ENCODE measurements at places on chromosomes 3 and 15. TPM values are rescaled to one million over a fixed set of nuclear protein-coding genes. Genes with fewer than 3 reads are reported as not detected.

SKOR1 gene
- 0.09 TPM for total RNA-seq

SLC4A7 gene
- 17.2 TPM for total RNA-seq

WDR72 gene
- total RNA-seq: 0.04 TPM

VEPH1 gene
- not detected for total RNA-seq

P2RY13 gene
- not detected for total RNA-seq

CSPG5 gene
- not detected for total RNA-seq

SLC15A2 gene
- total RNA-seq: 4.0 TPM

GPR149 gene
- not detected for total RNA-seq

PRSS50 gene
- not detected for total RNA-seq

SH3GL3 gene
- total RNA-seq: 1.5 TPM

TUSC7 gene
- total RNA-seq: not detected

CCNB2 gene
- total RNA-seq: 12.2 TPM

DTX3L gene
- total RNA-seq: 25.8 TPM

ARHGAP11A gene
- 17.4 TPM for total RNA-seq

SLC35G2 gene
- 0.68 TPM for total RNA-seq

STXBP5L gene
- not detected for total RNA-seq

CSTA gene
- 2,581 TPM for total RNA-seq

TRH gene
- not detected for total RNA-seq

CHSY1 gene
- total RNA-seq: 8.8 TPM

ZNF662 gene
- 3.2 TPM for total RNA-seq

SLC6A1 gene
- total RNA-seq: 34.4 TPM

TM4SF18 gene
- 1.0 TPM for total RNA-seq

CTXND1 gene
- not detected for total RNA-seq

KBTBD8 gene
- total RNA-seq: 1.7 TPM

GOLGA6L26 gene
- not detected for total RNA-seq

GASK1A gene
- 1.6 TPM for total RNA-seq

GOLGA8G gene
- not detected for total RNA-seq

TRAK1 gene
- total RNA-seq: 40.1 TPM

ITIH1 gene
- not detected for total RNA-seq

CYP1A1 gene
- not detected for total RNA-seq

PDCD7 gene
- total RNA-seq: 18.6 TPM

HIGD2B gene
- total RNA-seq: not detected

SCG3 gene
- not detected for total RNA-seq

ZNF860 gene
- total RNA-seq: 5.6 TPM

C3orf22 gene
- not detected for total RNA-seq

TM4SF4 gene
- total RNA-seq: not detected

HYAL3 gene
- total RNA-seq: 7.9 TPM
